ENCODE measurements at places on chromosomes 13 and 19. TPM values are rescaled to one million over a fixed set of nuclear protein-coding genes. Genes with fewer than 3 reads are reported as not detected.

Gene POSTN
- 343 TPM for polyA plus RNA-seq

Gene DENND1C
- 40.4 TPM for polyA plus RNA-seq

Gene PSG11
- not detected for polyA plus RNA-seq

Gene ATP4A
- polyA plus RNA-seq = not detected

Gene COL5A3
- 5.6 TPM for polyA plus RNA-seq

Gene FAM216B
- 0.15 TPM for polyA plus RNA-seq

Gene ELSPBP1
- polyA plus RNA-seq = 0.07 TPM

Gene SHISA7
- 1.1 TPM for polyA plus RNA-seq

Gene AKAP11
- 28.2 TPM for polyA plus RNA-seq

Gene FFAR3
- 0.79 TPM for polyA plus RNA-seq

Gene FXYD3
- polyA plus RNA-seq = 291 TPM

Gene KLK3
- polyA plus RNA-seq = 0.90 TPM

Gene FFAR2
- polyA plus RNA-seq = 3.1 TPM

Data from large intestine (tissue), 12 donors.